Activated CD4-positive, alpha-beta T cell treated with anti-CD3 and anti-CD28 coated beads, Interleukin-2, amount 10 ng/mL, durations not matched to agents 7 days and 5 days (primary cell): ENCODE measurements at places on chromosomes 2 and 18. TPM values are rescaled to one million over a fixed set of nuclear protein-coding genes. Genes with fewer than 3 reads are reported as not detected.

Gene ACMSD
- total RNA-seq, result not detected

GRCh38 chr18:76397631-76398030 is 97.4 kb downstream of the ZNF516 start:
- no peak overlapping the region for H3K4me3 ChIP-seq
- H3K4me1 ChIP-seq, result peaks cover 6% of the 10 kb centered on the region
- H3K36me3 ChIP-seq, result no peaks in the 10 kb centered on the region
- H3K27ac ChIP-seq, result no peak overlapping the region
- H3K27me3 ChIP-seq, result peaks cover 6% of the 10 kb centered on the region
- DNase-seq, result no peak

- H3K4me1 ChIP-seq, result no peaks in the 10 kb centered on the region
- no peak overlapping the region for H3K4me3 ChIP-seq
- H3K27ac ChIP-seq, result no peak overlapping the region
- DNase-seq, result no peak
- H3K27me3 ChIP-seq, result no peaks in the 10 kb centered on the region
- no peaks in the 10 kb centered on the region for H3K36me3 ChIP-seq
Measured at GRCh38 chr2:106845716-106846115, 40.3 kb downstream of the ST6GAL2 start.

- peaks cover 2% of the 10 kb centered on the region for H3K27me3 ChIP-seq
- DNase-seq, result no peak
- no peak overlapping the region for H3K4me3 ChIP-seq
- H3K4me1 ChIP-seq, result no peaks in the 10 kb centered on the region
Measured at GRCh38 chr2:234632527-234633391, 135.9 kb upstream of the ARL4C start.

Gene HOXD8
- total RNA-seq, result not detected

- H3K4me3 ChIP-seq, result no peak overlapping the region
- peaks cover 19% of the 10 kb centered on the region for H3K4me1 ChIP-seq
- H3K27me3 ChIP-seq, result peaks cover 81% of the 10 kb centered on the region
- no peak overlapping the region for H3K27ac ChIP-seq
- H3K36me3 ChIP-seq, result peaks cover 5% of the 10 kb centered on the region
- no peak for DNase-seq
Measured at GRCh38 chr2:44933434-44933951, 8.0 kb upstream of the SIX3 start.

Gene EPG5
- total RNA-seq, result 26.6 TPM

DNA sequence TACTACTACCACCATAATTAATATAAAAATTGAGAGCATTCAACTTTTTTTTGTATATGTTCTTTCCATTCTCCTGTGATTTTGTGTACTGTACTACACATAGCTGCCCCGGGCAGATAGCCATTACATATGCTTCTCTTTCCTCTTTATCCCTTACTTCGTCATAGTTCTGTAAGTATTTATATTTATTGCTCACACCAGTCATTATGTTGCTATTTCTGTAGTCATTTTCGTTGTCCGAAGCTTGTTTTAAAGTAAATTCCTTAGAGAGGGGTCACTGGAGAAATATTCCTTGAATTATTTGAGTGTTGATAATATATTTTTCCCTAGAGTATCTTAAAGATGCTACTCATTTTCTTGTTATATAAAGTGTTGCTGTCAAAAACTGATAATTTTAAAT is 144.0 kb downstream of the CLIP4 start:
- no peak overlapping the region for H3K27ac ChIP-seq
- H3K27me3 ChIP-seq, result peaks cover 22% of the 10 kb centered on the region
- DNase-seq, result no peak
- no peak overlapping the region for H3K4me3 ChIP-seq
- no peaks in the 10 kb centered on the region for H3K4me1 ChIP-seq

DNA sequence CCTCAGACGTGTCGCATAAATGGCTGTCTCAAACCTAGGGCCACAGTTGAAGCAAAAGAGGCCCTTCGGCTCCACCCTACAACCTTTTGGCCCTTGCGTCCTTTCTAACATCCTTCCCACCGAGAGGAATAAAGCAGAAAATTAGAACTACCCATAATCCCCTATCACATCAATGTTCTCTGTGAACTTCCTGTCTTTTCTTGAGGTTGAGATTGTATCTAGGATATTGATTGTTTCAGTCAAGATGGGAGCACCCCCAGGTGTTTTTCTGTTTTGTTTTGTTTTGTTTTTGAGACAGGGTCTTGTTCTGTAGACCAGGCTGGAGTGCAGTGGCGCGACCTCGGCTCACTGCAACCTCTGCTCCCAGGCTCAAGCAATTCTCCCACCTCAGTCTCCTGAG is 23.6 kb downstream of the INPP5D start:
- H3K27me3 ChIP-seq, result no peaks in the 10 kb centered on the region
- H3K4me3 ChIP-seq, result peak overlapping the region; percentile 65
- peaks cover 86% of the 10 kb centered on the region for H3K4me1 ChIP-seq
- H3K27ac ChIP-seq, result peak overlapping the region; percentile 88
- DNase-seq, result no peak
- H3K36me3 ChIP-seq, result peaks cover 83% of the 10 kb centered on the region

DNA sequence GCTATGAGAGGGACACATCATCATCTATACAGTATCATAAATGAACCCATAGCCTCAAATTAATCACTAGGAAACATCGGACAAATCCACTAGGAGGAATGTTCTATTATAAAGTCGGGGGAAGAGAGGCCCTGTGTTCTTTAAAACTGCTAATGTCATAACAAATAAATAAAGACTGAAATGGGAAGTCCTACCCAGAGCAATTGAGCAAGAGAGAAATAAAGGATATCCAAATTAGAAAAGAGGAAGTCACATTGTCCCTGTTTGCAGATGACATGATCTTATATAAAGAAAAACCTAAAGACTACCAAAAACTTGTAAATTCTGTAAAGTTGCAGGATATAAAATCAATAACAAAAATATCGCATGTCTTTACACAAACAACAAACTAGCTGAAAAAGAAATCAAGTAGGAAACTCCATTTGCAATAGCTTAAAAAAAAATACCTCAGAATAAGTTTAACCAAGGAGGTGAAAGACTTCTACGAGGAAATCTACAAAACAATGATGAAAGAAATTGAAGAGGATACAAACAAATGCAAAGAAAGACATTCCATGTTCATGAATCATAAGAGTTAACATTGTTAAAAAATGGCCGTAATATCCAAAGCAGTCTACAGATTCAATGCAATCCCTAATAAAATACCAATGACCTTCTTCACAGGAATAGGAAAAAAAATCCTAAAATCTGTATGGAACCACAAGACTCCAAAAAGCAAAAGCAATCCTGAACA is 30.6 kb downstream of the RTN4 start:
- no peaks in the 10 kb centered on the region for H3K27me3 ChIP-seq
- H3K36me3 ChIP-seq, result peaks cover 23% of the 10 kb centered on the region
- H3K4me1 ChIP-seq, result peaks cover 7% of the 10 kb centered on the region
- no peak overlapping the region for H3K4me3 ChIP-seq
- DNase-seq, result no peak

- H3K4me1 ChIP-seq, result peaks cover 15% of the 10 kb centered on the region
- H3K27ac ChIP-seq, result peak overlapping the region; percentile 88
- H3K27me3 ChIP-seq, result peaks cover 14% of the 10 kb centered on the region
- H3K4me3 ChIP-seq, result no peak overlapping the region
Measured at GRCh38 chr2:239602290-239603282, 201.8 kb upstream of the HDAC4 start.
